ENCODE measurements at places on chromosomes 1 and 21.
A peak's percentile ranks its signal among the peaks of the same experiment; 100 is the strongest.

DNA sequence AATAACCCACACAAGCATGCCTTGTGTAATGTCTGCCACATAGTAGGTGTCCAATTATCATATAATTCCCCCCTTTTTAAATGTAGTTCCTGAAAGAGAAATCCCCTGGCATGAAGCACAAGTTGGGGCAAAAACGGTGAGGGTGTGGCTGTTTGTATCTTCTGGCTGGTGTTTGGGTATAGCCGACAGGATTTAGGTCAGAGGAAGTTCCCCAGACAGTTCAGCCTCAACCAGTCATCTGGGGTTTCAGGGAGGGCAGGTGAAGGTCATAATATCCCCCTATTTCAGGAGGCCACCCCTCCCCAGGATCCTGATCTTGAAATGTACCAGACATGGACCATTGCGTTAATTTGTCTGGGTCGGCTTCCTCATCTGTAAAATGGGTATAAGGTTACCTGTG is 29.1 kb upstream of the JUN start:
- DNase-seq: peak; percentile 49

GRCh38 chr1:55059302-55060132 is 20.2 kb downstream of the PCSK9 start:
- DNase-seq: no peak

GRCh38 chr1:148315071-148315811 is 163.2 kb upstream of the NBPF11 start:
- DNase-seq: peak; percentile 19

DNA sequence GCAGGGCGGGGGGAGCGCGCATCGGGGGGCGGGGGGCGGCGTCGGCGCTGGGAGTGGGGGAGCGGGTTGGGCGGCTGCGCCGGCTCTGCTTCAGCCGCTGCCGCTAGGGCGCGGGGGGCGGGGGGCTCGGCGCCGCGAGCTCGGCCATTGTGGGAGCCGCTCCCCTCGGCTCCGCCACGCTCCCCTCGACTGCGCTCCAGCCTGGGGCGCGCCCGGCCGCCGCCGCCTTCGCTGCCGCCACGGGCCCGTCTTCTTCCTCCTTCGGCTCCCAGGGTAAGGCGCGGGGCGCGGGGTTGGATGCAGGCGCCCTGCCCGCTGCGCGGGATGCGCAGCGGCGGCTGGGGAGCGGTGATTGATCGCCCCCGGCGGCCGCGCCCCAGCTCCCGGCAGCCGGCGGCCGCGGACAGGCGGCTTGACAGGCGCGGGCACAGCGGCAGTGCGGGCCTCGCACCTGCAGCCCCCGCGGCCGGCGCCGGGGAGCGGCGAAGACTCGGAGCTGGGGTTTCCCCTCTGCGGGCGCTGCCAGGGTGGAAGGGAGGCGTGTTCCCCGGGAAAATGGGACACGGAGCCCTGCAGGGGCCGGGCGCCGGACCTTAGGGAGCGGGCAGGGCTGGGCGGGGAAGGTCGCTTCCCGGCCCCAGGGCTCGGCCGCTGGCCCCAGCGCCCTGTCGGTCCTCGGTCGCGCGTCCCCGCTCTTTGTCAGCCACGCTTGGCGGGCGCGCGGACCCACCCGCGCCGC is 55.3 kb downstream of the NDUFS5 start:
- peak; percentile 24 for DNase-seq

GRCh38 chr1:48686159-48686558 is 90.5 kb downstream of the BEND5 start:
- no peak for DNase-seq

- no peak for DNase-seq
Measured at GRCh38 chr1:230985711-230986110, 6.8 kb downstream of the ARV1 start.

DNA sequence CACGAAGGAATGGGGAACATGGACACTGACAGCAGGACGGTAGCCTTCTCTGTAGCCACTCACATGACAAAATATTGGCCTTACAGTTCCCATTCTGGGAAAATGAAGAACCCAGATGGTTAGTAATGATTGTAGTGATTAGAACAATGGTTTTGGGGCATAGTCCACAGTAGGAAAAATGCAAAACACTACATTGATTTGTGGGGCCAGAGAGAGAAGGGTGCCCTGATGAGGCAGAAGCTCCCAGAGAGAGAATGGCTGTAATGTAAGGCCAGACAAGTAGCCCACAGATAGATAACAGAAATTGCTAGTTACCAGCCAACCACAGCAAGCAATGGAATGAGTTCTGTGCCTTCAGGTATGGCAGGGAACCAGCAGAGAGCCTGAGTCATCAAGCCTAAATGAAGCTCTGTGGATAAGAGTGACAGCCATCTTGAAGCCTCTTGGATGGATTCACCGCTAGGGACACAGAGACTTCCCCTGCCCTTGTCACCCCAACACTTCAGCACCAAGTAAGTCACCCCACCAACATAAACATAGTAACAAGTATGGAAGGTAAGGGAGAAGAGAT is 206.1 kb downstream of the BACH1 start:
- no peak for DNase-seq

- no peak for DNase-seq
Measured at GRCh38 chr1:215923129-215923824, 356.2 kb downstream of the KCTD3 start.

- no peak for DNase-seq
Measured at GRCh38 chr1:43545695-43546387, 15.2 kb downstream of the PTPRF start.

- DNase-seq: no peak
Measured at GRCh38 chr1:83077411-83077810, 921.5 kb downstream of the TTLL7 start.

GRCh38 chr1:162276493-162276892 is 100.2 kb downstream of the SPATA46 start:
- DNase-seq: peak; percentile 24

GRCh38 chr1:196152975-196153374 is 455.3 kb downstream of the KCNT2 start:
- DNase-seq: peak; percentile 38

DNA sequence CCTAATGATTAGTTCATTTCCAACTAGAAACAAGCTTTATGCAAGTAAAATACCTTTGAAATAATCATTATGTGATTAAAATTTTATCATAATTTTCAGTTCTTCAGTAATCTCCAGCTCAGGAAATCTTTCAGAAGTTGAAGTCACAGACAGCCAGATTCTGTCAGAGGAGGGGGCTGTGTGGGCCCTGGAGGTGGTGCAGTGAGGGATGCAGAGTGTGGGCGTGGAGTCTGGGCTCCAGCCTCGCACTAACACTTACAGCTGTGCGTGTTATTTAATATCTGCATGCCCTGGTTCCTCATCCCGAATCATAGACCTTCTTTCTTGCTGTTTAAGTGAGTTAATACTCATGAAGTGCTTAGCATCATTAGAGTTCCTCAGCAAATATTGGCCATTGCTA is 23.9 kb downstream of the WDR64 start:
- DNase-seq: no peak

DNA sequence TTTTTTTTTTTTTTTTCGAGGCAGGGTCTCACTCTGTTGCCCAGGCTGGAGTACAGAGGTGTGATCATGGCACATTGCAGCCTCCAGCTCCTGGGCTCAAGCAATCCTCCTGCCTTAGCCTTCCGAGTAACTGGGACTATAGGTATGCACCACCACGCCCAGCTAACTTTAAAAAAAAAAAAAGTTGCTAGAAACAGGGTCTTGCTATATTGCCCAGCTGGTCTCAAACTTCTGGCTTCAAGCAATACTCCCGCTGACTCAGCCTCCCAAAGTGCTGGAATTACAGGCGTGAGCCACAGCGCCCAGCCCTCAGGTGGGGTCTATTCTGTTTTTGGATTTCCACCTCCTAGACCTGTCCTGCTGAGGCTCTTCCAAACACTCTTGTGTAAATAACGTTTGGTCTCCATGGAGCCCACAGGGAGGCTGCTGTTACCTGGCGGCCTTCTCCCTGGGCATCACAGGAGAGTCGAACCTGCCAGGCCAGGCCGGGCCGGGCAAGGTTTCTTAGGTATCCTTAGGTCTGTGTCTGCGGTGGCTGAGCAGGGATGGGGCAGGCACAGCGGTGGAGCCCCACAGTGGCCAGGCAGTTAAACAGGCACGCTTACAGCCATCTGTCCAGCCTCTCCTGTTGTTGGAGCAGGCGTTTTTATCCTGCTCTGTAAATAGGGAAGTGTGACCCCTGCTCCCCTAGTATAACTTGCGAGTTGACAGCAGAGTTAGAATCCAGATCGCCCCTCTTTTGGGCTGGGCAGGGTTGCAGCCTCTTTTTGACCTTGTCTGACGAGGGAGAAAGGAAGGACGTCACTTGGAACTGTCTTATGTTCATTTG is 18.8 kb downstream of the PLEKHM2 start:
- DNase-seq: no peak

GRCh38 chr1:17436380-17437174 is 2.9 kb downstream of the RCC2 start:
- DNase-seq: no peak

DNA sequence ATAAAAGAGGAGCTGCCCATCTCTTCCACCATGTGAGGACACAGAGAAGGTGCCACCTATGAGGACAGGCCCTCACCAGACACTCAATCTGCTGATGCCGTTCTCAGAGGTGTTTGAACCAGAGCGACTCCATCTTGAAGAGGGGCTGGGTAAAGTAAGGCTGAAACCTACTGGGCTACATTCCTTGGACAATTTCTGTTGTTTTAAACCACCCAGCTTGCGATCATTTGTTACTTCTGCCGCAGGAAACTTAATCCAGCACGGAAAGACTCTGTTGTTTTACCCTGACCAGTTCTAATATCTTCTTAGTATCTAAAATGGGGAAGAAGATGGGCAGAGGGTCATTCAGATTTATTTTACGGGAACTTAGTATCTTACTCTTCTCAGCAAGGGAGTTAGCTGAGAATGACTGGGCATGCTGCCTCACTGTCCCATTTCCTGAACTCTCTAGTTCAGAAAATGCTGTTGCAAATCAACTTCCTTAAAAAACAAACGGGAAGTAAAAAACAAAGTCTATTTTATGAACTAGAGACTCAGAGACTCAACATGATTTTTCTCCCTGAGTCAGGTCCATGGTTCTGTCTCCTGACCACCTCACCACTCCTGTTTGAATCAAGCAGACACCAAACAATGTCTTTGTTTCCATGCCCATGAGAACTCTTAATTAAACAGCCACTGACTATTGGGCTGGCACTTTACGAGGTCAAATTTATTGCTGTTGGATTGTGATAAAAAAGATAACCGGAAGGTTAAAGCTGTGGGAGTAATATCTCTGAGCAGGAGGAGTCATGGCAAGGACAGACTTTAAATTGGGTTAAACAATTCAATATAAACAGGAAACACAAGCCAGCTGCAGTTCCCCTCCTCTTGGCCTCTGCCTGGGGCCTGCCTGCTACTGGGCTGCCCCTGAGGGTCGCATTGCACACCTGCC is 23.8 kb upstream of the IFNAR1 start:
- peak; percentile 88 for DNase-seq

DNA sequence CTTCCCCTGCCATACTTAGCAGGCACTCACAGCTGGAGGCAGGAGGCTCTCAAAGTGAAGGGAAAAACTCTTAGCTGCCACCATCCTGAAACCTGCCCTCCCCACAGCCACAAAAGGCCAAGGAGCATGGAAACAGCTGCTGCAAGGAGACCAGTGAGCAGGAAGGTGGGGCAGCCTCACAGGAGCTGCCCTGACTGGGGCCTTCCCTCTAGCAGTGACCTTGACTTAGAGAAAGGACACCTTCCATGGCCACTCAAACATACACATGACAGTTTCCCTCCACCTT is 126.3 kb downstream of the HIVEP3 start:
- no peak for DNase-seq

- no peak for DNase-seq
Measured at GRCh38 chr1:211013346-211014240, 120.4 kb downstream of the KCNH1 start.

- no peak for DNase-seq
Measured at GRCh38 chr1:9410737-9411297, 118.1 kb downstream of the SPSB1 start.

GRCh38 chr1:5067246-5067645 is 412.8 kb downstream of the AJAP1 start:
- DNase-seq: no peak

GRCh38 chr1:244318512-244318911 is 133.2 kb downstream of the ADSS2 start:
- no peak for DNase-seq

GRCh38 chr1:107459204-107459904 is 318.5 kb downstream of the NTNG1 start:
- DNase-seq: no peak

- DNase-seq: no peak
Measured at GRCh38 chr21:45534636-45535331, 7.5 kb downstream of the SLC19A1 start.

DNA sequence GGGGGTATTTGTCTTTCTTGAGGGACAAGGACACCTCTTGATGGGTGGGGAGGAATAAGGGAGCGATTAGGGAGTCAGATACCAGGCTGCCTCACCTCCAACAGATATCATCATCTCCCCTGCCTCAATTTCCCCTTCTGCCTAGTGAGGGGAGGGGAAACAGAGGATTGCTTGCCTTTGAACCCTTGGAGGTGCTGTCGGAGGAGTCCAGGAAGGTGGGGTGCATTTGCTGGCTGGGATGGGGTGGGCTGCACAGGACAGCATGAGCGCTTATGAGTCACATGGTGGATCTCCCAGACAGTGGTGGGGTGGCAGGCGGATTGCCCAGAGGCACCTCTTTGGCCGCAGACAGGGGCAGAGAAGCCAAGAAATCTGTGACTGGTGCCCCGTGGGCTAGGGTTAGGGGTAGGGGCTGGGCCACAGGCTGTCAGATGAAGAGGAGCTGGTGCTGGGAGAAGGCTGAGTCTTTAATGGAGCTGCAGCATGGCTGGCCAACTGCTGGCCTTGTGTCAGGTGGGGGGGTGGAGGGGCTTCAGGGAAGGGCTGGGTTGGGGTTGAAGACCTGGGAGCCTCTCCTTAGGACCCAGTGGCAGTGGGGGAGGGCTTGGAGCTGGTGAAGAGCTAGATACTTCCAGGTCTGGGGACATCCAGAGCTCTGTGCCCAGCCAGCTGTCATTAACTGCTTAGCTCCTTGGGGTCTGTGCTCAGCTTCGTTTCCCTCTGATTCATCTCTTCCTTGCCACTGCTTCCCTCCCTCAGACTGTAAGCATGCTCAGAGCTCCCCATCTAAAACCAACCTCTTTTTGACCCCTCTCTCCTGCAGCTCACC is 7.0 kb upstream of the ADORA1 start:
- DNase-seq: no peak

GRCh38 chr21:42332557-42333317 is 17.5 kb upstream of the TFF3 start:
- DNase-seq: no peak

- DNase-seq: no peak
Measured at GRCh38 chr1:177567393-177567792, 396.6 kb downstream of the BRINP2 start.

- no peak for DNase-seq
Measured at GRCh38 chr21:25717491-25718147, 17.1 kb downstream of the ATP5PF start.

- no peak for DNase-seq
Measured at GRCh38 chr1:116769994-116770393, 15.8 kb downstream of the CD2 start.

- no peak for DNase-seq
Measured at GRCh38 chr1:153793973-153794615, 18.9 kb downstream of the SLC27A3 start.

Measured in inflammatory macrophage treated with lipopolysaccharide for 1 hour (primary cell).